ENCODE measurements at places on chromosomes 12 and 14.

DNA sequence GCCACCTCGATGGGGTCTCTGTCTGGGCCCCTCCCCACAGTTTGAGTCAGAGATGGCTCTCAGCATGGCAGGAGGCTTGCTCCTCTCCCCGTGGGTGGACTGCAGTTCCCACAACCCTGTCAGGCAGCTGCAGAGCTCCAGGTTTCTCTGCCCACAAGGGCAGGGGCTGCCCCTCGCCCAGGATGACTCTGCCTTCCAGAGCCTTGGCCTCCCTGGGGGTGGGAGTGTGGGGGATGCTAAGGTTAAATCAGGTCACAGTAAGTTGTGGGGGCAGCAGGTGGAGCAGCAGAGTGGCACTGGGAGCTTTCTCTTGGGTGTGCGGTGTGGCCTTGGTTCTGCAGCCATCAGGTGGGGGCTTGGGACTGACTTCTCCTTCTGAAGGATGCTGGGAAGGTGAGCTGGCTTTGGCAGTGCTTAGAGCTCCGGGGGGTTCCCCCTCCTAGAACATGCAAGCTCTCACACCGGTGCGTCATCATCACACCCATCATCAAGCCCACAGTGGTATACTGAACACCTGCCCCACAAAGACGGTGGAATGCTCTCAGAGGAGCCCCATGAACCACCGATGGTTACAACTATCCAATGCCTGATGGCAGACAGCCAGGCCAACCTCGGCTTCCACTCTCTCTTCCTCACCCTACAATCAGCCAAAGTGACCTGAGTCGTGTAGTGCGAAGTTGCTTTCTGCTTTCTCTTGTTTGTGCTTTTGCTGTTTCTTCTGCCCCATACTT, 39.7 kb downstream of the ERH start:
- no peak for DNase-seq

- no peak for DNase-seq
Observed at GRCh38 chr14:77554207-77554606, 55.6 kb upstream of the ISM2 start.

DNA sequence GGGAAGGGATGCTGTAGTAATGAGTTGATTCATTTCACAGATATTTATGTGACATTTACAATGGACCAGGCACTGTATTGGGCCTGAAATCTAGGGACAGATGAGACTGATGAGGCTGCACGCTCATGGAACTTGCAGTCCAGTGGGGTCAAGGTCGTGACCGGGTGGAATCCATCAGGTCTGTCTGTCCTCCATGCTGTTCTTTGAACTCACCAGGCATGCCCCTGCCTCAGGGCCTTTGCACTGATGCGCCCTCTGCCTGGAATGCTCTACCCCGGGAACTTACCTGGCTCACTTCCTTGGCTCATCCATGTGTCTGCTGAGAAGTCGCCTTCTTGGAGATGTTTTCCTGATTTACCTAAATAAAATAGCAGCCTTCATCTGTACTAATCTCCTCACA, 200.1 kb downstream of the VRK1 start:
- no peak for DNase-seq

- DNase-seq = no peak
Observed at GRCh38 chr14:81302638-81303037, 81.9 kb upstream of the GTF2A1 start.

- no peak for DNase-seq
Observed at GRCh38 chr14:105333613-105334364, 19.2 kb downstream of the PACS2 start.

DNA sequence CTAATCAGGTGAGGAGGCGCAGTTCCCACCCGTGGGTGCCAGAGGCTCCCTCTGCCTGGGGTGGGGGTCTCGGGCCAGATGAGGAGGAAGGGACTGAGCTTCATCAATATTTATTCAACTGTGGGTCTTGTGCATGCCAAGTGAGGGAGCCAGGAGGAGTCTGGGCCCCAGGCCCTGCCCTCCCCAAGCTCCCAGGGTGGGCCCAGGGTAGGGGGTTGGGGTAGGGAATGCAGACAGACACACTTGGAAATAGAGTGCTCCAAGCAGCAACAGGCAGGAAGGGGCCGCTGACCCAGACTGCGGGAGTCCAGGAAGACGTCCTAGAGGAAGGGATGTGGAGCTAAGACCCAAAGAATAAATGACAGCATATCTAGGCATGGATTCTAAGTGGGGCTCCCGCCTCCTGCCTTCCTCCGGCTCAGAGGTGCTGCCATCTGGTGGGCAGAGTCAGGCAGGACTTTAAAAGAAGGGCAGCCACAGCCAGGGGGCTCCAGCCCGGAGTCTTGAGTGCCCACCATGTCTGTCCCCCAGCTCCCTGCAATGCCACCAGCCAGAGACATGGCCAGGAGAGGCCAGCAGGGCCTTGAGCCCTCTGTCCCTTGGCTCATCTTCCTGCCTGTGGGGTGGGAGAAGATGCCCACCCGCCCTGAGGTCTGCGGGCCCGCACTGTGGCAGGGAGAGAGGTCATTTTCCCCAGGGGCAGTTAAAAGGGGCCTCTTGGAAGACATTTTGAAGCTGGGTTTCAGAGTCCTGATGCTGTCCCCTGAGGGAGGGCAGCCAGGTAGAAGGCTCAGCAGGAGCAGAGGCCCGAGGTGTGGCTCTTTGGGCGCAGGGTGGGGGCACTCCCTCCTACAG, 70.1 kb downstream of the PHETA1 start:
- no peak for DNase-seq

DNA sequence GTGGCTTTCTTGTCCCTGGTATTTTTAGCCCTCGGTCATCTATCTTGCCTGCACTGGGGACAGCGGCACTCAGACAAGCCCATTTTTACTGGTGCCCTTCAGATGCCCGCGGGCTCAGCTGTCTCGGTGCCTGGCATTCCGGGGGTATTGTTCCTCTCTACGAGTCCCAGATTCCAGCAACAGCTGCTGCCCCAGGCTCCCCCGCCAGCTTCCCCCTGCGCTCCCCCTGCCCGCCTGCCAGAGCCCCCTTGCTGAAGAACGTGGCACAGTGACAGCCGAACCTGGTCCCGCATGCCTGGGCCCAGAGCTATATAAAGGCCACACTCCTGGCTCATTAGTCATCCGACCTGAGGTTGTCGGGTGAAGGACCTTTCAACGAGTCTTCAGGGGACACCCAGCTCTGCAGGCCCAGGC, 10.9 kb upstream of the MYL2 start:
- no peak for DNase-seq

DNA sequence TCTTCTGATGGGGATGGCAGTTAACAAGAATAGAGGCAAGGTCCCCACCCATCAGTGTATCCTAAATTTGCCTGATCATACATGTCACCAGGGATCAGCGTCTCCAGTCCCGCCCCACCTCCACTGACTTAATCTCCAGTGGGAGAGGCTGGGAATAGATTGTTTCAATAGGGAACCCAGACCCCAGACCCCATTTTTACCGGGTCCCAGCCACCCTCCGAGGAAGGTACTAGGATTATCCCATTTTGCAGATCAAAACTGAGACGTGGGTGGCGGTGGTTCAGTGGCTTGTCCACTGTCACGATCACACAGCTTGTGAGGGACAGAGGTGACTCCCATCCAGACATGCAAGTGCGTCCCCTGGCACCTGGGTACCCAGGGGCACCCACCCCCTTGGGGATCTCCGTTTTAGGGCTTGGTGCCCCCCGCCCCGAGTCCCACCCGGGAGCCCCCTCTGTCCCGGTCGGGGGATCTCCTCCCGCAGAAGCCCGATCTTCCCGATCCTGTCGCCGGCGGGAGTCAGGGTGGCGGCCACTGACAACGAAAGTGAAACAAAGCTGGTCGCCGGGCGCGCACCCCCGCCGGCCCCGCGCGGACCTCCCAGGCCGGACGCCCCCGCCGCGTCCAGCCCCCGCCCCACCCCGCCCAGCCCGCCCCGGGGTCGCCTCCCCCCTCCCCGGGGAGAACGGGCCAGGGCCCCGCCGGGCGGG, 523 bp downstream of the WSB2 start:
- no peak for DNase-seq

GRCh38 chr14:89911010-89911919, 43.3 kb downstream of the EFCAB11 start:
- no peak for DNase-seq

GRCh38 chr12:13033476-13033875, 10.7 kb upstream of the FAM234B start:
- DNase-seq = no peak

DNA sequence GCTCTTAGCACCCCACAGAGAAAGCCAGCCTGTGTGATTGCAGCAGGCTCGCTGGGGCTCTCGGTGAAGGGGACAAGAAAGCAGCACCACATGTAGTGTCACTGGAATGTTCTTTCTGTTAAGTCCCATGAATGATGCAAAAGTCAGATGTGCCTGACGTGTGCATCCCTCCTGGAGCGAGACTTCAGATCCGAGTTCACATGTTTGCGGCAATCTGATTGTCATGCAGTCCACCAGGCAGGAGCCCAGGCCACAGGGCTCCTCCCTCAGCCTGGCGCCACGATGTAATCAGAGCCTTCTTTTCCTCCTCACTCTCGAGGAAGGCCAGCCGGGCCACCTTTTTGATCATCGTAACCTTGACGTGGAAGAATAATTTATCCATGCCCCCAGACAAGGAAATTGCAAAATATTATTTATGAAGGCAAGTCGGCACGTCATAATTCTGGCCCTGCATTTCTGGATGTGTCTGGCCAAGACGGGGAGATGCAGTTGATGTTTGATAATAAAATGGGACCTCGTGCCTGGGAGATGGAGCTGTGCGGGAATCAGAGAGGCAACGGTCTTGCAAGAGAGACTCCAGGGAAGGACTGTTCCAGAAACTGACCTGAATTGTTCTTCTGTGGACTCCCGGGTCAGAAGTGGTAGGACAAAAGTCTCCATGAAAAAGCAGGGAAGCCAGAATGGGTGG, 214.6 kb downstream of the PHETA1 start:
- no peak for DNase-seq

DNA sequence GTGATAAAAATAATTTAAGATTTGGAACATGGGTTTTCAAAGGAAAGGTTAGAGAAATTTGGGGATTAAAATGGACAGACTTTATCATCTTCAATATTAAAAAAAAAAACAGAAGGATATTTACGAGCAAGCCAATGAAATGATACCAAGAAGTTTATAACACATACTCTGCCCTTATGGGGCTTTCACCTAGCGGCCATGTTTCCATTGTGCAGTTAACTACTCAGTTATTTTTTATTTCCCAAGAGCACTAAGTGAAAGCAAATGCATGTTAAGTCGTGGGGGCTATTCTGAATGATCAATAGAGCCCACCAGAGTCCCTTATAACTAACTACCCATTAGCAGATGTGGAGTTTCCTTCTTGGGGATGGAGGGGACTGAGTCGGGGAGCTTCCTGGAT, 53.9 kb downstream of the ETV6 start:
- DNase-seq = no peak

DNA sequence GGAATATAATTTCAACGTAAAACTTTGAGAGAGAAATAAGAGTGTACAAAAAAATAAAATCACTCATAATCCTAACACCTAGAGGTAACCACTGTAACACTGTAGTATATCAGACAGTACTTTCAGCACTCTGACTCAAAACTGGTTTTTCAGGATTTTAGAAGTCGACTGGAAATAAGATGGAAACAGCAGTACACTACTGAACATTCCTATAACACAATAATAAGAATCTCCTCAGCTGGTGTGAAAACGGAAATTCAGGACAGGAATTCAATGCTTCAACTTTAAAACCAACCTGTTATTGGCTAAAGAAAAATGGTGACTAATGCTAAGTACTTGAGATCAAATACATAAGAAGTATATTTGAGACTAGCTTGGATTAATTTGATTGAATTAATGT, 12.3 kb upstream of the PITPNM2 start:
- no peak for DNase-seq
